ENCODE measurements at places on chromosomes 7 and 10.
A peak's percentile ranks its signal among the peaks of the same experiment; 100 is the strongest.

GRCh38 chr7:52154382-52154781, 837.8 kb upstream of the COBL start:
- H3K36me3 ChIP-seq: no peaks in the 10 kb centered on the region
- DNase-seq: no peak
- H3K27me3 ChIP-seq: no peaks in the 10 kb centered on the region
- H3K4me3 ChIP-seq: no peak overlapping the region
- H3K4me1 ChIP-seq: no peaks in the 10 kb centered on the region

GRCh38 chr10:31836569-31837406, 91.8 kb downstream of the ARHGAP12 start:
- no peak overlapping the region for H3K27ac ChIP-seq
- H3K36me3 ChIP-seq: peaks cover 8% of the 10 kb centered on the region
- H3K4me3 ChIP-seq: no peak overlapping the region
- no peak for DNase-seq
- H3K4me1 ChIP-seq: peaks cover 3% of the 10 kb centered on the region

GRCh38 chr10:133618851-133619250, 7.7 kb downstream of the FRG2B start:
- H3K4me1 ChIP-seq: peaks cover 2% of the 10 kb centered on the region
- H3K27me3 ChIP-seq: no peaks in the 10 kb centered on the region
- DNase-seq: no peak
- H3K36me3 ChIP-seq: no peaks in the 10 kb centered on the region
- no peak overlapping the region for H3K4me3 ChIP-seq

DNA sequence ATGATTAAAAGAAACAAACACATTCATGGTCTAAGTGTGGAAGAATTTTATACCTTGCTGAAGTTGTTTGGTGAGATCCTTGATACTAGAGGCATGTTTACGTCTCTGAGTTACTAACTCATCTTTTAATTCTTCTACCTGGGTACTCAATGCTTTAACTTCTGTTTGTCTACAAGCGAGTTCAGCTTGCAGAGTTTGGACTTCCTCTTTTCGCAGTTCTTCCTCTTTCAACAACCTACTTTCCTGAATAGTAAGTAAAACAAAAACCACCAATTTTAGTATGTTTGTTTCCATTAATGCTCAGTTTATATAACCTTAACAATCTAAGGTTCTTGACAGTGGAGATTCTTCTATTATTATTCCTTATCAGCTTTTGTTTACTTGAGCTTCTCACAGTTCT, 42.9 kb downstream of the CCDC186 start:
- H3K4me3 ChIP-seq: no peak overlapping the region
- DNase-seq: no peak
- no peaks in the 10 kb centered on the region for H3K27me3 ChIP-seq
- H3K36me3 ChIP-seq: peaks cover 50% of the 10 kb centered on the region
- H3K4me1 ChIP-seq: no peaks in the 10 kb centered on the region
- H3K27ac ChIP-seq: no peak overlapping the region

DNA sequence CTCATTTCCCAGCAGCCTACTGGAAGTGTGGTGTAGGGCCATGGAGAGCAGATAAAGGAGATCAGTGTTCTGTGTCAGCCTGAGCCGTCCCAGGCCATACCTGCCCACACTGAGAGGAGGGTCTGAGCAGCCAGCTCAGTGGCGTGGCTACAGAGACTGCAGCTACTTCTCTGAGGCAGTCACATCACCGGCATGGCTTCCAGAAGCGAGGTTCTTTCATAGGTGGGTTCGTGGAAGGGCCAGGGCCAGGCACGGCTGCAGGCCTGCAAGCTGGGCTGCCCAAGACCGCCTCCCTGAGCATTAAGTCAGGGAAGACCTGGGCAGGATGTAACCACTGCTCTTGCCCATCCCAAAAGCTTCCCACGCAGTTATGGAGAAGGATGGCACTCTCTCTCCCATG, 34.9 kb downstream of the LDB3 start:
- no peaks in the 10 kb centered on the region for H3K36me3 ChIP-seq
- H3K27ac ChIP-seq: no peak overlapping the region
- peaks cover 8% of the 10 kb centered on the region for H3K4me1 ChIP-seq
- DNase-seq: no peak
- no peak overlapping the region for H3K4me3 ChIP-seq

- no peaks in the 10 kb centered on the region for H3K36me3 ChIP-seq
- no peak overlapping the region for H3K4me3 ChIP-seq
- H3K4me1 ChIP-seq: no peaks in the 10 kb centered on the region
- H3K27me3 ChIP-seq: peaks cover 6% of the 10 kb centered on the region
These were observed 47.8 kb upstream of the CALD1 start for GRCh38 chr7:134731616-134732015.

DNA sequence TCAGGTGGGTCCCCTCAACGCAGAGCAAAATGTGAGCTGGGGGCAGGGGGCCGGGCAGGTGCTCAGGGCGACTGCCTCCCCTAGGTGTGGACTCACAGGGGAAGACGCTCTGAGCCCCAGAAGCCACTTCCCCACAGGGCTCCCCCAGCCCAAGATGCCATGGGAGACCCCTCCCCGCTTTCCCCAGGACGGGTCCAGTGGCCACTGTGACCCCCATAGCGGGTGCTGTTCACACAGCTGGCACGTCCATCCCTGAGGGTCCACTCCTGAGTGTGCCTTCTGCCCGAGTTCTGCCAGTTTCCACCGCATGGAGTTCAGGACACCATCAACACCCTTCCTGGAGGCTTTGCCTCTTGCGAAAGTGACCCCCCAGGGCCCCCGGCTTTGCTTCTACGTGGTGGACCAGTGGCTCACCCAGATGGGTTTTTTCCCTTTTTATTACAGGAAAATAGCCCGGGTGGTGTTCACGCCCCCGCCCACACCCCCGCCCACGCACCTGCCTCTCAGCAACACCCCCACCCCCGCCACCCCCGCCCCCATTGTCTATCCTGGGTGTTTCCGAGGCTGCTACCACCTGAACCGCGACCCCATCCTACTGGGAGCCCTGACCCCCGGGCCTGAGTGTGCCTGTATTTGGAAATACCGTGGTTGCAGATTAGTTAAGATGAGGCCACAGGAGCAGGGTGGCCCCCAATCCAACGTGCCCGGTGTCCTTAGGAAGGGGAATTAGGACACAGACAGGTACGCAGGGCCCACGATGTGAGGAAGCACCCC, 32.0 kb downstream of the ADAP1 start:
- H3K27me3 ChIP-seq: peaks cover 23% of the 10 kb centered on the region
- no peaks in the 10 kb centered on the region for H3K36me3 ChIP-seq
- peaks cover 55% of the 10 kb centered on the region for H3K4me1 ChIP-seq
- H3K4me3 ChIP-seq: peak overlapping the region; percentile 88
- DNase-seq: peak; percentile 67

DNA sequence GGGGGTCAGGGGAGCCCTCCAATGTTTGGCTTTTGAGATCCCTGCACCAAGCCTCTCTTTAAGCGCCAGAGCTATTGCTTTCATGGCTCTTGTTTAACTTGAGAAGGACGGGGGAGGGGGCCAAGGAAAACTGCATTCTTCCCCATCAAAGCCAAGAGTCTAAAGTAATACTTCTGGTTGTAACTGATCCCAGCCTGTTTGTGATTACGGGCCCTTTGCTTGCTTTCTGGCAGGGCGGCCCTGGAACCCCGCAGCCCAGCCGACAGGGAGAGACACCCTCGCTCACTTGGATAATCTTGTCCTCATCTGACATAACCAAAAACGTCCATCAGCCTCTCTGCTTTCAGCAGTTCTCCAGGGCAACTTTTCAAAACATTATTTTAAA, 154.7 kb downstream of the NEURL1 start:
- no peaks in the 10 kb centered on the region for H3K36me3 ChIP-seq
- no peak for DNase-seq
- peaks cover 3% of the 10 kb centered on the region for H3K27me3 ChIP-seq
- H3K27ac ChIP-seq: no peak overlapping the region

GRCh38 chr10:1126461-1126860, 70.3 kb downstream of the WDR37 start:
- no peak overlapping the region for H3K4me3 ChIP-seq
- no peak for DNase-seq
- peaks cover 82% of the 10 kb centered on the region for H3K36me3 ChIP-seq
- H3K27me3 ChIP-seq: peaks cover 7% of the 10 kb centered on the region
- peaks cover 48% of the 10 kb centered on the region for H3K4me1 ChIP-seq

DNA sequence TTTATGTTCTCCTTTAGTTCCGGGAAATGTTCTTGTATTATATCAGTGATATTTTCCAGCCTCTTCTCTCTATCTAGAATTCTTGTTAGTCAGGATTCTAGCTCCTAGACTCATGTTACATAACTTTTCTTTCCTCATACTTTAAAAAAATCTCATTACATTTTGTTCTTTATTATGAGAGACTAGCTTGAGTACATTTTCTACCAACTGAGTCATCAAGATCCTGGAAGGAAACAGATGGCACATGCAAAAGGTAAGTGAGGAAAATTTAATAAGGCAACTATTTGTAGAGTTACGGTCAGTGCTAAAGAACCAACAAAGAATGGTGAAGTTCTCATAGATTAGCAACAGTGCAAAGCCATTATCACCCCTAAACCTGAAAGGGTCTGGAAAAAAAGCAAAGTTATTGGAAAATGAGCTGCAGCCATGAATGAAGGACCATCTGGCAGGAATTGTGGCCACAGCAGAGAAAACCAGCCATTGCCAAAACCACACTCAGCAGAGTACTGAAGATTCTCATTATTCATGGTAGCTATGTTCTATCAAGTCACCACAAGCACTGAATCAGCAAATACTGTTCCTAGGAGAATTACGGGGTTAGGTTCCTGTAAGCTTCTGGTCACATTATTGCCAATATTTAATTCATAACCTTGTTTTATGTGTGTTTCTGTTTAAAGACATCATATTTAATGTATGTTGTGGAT, 98.3 kb upstream of the C7orf33 start:
- DNase-seq: no peak
- H3K4me3 ChIP-seq: no peak overlapping the region
- no peaks in the 10 kb centered on the region for H3K36me3 ChIP-seq

DNA sequence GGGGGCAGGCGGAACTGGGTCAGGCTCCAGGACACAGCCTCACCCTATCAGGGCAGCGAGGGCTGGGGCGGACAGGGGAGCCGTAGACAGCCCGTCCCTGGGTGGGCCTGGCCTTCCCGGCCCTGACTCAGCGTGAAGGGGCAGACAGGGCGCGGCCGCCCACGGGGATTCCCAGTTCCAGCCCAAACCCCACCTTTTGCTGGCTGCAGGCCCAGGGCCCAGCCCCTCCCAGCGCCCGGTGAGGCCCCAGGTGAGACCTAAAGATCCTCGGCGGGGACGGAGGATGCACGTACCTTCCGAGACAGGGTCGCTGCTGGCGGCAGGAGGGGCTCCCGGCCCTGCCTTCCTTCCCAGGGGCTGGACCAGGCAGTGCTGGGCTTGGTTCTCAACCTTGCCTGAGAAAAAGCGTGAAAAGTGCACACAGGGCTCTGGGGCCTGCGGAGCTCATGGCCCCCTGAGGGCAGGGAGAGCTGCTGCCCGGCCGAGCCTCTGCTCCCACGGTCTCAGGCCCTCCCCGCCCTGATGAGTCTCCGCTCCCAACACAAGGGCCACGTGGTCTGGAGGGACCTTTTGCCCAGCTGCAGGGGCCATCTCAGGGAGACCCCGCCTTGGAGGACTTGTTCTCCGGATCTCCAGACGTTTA, 43.9 kb upstream of the DNAJB6 start:
- no peaks in the 10 kb centered on the region for H3K36me3 ChIP-seq
- no peak overlapping the region for H3K4me3 ChIP-seq
- H3K4me1 ChIP-seq: peaks cover 2% of the 10 kb centered on the region

GRCh38 chr10:84427903-84428650, 99.7 kb downstream of the CCSER2 start:
- peak overlapping the region; percentile 19 for H3K27ac ChIP-seq
- H3K27me3 ChIP-seq: no peaks in the 10 kb centered on the region
- H3K36me3 ChIP-seq: peaks cover 4% of the 10 kb centered on the region
- no peak for DNase-seq

DNA sequence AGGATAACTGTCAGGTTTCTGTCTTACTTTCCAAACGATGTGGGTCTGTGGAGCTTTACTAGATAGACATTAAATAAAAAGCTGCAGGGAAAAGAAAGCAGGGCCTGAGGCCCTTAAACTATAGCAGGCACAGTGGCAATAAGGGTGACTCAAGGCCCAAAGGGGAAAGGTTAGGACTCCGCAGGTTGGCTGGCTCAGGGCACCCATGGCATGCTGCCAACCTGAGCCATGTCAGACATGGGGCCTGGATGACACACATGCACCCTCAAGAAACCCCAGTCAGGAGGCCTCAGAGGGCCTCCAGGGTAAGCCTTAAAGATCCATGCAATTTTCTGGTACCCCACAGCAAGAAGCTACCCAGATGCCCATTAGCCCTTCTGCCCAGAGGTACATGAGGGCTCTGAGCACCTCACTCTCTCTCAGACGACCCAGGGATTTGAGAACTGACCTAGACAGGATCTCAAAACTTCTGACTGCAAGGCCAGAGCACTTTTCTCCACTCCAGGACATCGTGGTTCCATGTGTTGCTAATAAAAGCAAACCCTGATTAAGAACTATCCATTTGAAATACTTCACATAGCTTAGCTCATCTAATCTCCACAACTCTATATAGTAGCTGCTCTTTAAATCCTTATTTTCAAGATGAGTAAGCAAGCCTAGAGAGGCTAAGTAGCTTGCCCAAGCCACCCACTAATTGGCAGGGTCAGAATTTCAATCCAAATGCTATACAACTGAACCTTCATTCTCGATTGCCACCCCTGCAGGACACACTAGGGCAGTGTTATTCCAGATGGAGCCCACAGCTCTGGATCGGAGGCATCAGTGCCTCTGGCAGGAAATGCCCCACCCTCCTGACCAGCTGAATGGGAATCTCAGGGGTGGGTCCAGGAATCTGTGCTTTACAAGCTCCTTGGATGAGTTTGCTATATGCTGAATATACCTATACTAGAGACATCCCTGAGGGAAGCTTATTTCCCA, 132.5 kb upstream of the EFCAB10 start:
- no peak for DNase-seq
- no peak overlapping the region for H3K4me3 ChIP-seq
- peaks cover 6% of the 10 kb centered on the region for H3K4me1 ChIP-seq
- H3K27me3 ChIP-seq: no peaks in the 10 kb centered on the region
- H3K36me3 ChIP-seq: peaks cover 22% of the 10 kb centered on the region

DNA sequence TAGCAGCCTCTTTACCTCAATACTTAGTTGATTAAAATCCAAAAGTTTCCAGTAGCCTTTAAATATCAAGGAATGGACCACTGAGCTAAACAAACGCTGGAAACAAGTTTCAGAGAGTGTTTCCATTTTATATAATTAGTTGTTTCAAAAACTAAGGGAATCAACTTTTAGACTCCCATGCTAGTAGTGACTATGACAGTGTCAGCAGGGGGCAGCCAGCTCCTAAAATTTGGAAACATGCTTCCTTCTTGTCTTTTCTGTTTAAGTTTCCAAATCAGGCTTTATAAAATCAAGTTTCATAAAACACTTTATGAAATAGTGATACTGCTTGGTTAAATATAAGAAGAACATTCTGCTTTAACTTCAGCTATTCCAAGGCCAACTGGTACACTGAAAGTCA, 138.2 kb upstream of the TMEM229A start:
- DNase-seq: no peak
- no peak overlapping the region for H3K27ac ChIP-seq
- H3K4me1 ChIP-seq: no peaks in the 10 kb centered on the region
- no peaks in the 10 kb centered on the region for H3K36me3 ChIP-seq
- no peak overlapping the region for H3K4me3 ChIP-seq

DNA sequence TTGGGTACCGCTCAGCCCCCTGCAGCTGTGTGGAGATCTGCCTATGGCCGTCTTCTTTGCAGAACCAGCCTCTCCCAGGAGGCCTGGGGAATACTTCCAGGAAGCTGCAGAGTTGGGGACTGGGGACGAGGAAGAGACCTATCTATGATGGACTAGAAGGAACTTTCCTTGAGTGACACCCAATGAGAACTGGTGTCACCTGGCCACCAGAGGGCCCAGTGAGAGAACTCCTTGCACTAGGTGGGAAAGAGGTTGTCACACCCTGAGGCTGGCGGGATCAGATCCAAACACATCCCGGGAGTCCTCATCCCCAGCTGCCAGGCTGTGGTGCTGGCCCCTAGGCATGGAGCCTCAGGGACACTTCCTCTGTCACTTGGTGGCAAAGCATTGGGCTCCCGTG, 4.9 kb upstream of the GRID2IP start:
- no peak overlapping the region for H3K27ac ChIP-seq
- no peak overlapping the region for H3K4me3 ChIP-seq
- peaks cover 3% of the 10 kb centered on the region for H3K27me3 ChIP-seq
- no peak for DNase-seq
